GM23338 (cell line): ENCODE measurements at places on chromosomes 13 and 19.
A peak's percentile ranks its signal among the peaks of the same experiment; 100 is the strongest.

- DNase-seq = no peak
Observed at GRCh38 chr19:1287354-1288225, 1.9 kb downstream of the EFNA2 start.

DNA sequence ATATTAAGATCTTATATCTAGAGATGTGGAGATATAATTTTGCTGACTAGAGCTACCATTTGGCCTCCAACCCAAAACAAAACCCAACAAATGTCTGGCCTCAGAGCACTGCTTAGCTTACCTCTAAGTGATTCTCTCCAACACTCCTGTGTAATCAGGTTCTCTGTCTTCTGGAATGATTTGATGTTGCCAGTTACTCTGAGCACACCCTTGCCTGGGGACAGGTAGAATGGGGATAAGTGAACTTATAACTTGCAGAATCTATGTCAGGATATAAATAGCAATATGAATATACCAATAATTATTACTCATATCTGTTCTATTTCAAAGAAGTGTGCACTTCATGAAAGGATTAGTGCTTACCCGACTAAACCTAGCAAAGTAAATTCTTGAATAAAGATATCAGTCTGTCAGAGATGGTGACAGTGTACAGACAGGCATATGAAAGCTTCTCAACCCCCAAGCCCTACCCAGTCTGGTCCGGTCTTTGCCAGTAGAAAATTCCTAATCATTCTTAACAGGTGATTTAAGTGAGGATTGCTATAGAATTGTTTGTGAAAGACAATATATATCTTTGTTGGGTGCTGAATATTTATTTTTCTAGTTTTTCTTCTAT is 33.0 kb downstream of the ZAR1L start:
- DNase-seq = no peak

- DNase-seq = no peak
Observed at GRCh38 chr13:95388420-95389079, 87.3 kb upstream of the ABCC4 start.

- no peak for DNase-seq
Observed at GRCh38 chr19:10574462-10574861, 5.7 kb upstream of the CDKN2D start.

DNA sequence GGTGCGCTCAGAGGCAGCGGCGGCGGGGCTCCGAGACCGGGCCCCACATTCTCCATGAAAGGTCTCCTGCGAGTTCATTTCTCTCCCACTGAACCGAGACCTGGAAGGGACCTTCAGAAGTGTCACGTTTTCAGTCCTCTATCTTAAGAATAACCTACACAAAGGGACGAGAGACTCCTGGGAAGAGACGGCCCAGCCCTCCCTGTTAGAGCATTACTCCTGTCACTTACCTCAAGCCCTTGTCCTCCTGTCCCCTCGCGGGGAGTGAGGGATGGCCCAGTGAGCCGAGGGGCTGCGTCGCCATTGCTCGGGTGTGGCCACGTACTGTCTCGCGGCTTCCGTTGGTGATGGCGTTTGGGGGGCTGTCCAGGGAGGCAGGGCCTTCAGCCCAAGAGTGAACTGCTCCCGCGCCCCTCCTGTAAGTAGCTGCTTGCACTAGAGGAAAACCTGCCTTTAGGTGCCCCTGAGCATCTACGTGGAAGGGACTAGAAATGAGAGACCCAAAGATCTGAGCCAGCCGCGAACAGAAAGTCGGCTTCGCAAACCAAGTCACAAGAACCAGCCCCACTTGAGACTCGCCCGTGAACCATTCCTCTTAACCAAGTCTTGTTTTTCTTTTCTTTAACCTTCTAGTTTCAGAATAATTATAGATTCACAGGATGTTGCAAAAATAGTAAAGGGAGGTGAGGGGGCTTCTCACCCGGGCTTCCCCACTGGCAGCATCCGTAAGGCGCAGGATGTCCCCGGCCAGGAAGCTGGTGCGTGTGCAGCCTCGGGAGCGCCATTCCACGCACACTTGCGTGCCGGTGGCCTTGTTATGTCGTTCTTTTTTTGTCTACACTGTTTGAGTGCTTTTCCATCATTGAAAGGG is 21.1 kb upstream of the NDUFS7 start:
- DNase-seq = no peak

DNA sequence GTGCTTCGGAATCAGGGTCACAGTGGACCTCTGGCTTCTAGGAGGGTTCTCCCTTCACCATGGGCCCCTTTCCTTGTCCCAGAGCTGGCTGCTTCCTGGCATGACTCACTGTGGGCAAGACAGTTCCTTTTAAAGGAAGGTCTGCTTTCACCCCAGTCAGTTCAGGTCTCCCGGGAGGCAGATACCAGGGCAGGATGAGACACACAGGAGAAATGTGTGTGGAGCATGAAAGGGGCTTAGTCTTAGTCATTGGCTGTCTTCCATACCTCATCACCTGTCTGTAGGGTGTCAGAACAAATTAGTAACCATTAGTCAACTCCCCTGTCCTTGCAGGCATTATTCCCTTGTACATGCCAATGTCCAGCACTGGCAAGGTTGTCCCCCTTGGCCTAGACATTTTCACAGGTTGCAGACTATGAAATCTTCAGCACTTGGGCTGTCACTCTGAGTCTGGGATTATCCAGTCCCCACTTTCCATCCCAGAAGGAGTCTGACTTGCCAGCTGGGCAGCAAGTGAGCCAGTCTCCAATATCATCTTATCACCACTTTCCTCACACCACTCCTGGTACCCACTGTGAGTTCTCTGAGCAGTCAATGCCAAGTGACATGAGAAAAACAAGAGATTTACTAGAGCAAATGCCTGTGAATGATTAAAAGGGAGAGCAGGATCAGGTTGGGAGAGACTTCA is 76.8 kb upstream of the MEDAG start:
- DNase-seq = no peak

DNA sequence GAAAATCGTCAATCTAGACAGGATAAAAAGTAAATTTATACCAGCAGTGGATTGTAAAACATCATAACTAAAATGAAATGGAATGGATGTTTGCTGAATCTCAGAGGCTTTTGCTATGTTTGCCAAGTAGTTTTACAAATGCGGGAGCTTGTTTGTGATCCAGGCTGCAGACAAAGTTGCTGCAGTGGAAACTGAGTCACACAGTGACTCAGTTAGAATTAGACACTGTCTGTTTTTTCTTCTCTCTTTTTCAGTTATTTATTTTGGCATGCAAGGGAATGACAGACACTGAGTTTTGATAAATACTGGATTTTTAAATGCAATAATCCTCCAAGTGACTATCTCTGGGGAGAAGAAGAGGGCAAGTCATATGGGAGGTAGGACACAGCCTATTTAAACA is 4.6 kb upstream of the PNMA8A start:
- no peak for DNase-seq

DNA sequence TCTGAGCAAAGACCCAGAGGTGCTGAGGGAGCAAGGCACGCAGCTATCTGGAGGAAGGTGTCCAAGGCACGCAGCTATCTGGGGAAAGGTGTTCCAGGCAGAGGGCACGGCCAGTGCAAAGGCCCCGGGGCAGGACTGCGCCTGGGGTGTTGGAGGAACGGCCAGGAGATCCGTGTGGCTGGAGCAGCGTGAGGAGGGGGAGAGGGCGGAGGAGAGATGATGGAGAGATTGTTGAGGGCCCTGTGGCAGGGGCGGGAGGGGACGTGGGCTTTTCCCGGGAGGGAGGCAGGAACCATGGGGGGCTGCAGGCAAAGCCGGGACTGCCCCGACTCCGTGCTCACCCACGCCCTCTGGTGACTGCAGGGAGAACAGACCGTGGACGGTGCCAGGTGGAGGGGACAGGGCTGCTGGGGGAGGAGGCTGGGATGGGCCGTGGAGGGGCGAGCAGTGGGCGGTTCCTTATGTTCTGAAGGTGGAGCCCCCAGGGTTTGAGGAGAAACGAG is 13.3 kb upstream of the MISP start:
- DNase-seq = peak; percentile 87

DNA sequence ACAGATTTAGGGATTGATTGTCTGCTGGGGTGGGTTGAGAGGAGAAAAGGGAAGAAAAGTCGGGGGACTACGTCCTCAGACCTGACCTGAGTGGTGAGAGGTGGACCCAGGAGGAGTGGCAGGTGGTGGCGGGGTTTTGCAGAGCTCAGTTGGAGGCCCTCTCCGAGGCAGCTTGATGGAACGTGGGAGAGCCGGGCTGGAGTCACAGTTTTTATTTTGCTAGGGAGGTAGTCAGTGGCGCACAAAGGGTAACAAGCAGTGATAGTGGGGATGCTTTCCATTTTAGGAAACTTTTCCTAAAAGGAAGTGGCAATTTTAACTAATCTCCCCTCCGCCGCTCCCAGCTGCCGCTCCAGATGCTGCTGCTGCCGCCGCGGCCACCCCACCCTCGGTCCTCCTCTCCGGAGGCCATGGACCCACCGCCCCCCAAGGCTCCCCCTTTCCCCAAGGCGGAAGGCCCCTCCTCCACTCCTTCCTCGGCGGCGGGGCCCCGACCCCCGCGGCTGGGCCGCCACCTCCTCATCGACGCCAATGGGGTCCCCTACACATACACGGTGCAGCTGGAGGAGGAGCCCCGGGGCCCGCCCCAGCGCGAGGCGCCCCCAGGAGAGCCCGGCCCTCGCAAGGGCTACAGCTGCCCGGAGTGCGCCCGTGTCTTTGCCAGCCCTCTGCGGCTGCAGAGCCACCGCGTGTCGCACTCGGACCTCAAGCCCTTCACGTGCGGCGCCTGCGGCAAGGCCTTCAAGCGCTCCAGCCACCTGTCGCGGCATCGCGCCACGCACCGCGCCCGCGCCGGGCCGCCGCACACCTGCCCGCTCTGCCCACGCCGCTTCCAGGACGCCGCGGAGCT is 1.1 kb upstream of the ZNF581 start:
- DNase-seq = no peak

GRCh38 chr13:105670179-105670990 is 865.1 kb downstream of the EFNB2 start:
- DNase-seq = no peak

- no peak for DNase-seq
Observed at GRCh38 chr19:28422046-28422445, 790.9 kb downstream of the UQCRFS1 start.

GRCh38 chr13:40269086-40269485 is 397.4 kb downstream of the FOXO1 start:
- DNase-seq = no peak

- no peak for DNase-seq
Observed at GRCh38 chr13:109233293-109233692, 553.1 kb downstream of the IRS2 start.

GRCh38 chr13:59970847-59971246 is 192.9 kb downstream of the DIAPH3 start:
- peak; percentile 57 for DNase-seq

DNA sequence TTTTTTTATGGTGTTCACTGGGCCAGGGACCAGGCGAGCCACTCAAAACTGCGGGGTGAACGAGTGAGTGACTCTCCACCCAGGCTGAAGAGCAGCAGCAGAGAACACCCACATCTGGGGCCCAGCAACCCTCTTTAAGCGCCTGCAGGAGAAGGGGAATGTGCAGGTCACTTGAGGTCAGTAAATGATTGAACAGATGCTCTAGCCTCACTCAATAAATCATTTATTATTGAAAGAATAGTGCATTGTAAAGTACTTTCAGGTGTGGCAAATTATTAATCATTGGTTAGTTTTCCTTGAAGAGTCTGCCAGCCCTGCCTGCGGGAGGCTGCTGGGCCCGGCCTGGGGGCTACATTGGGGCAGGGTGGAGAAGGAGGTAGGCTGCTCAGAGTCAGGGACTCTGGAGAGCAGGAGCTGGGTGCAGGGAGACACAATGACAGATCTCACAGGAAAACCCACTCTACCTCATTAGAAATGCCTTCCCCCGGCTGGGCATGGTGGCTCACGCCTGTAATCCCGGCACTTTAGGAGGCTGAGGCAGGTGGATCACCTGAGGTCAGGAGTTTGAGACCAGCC is 42.5 kb downstream of the ABCC4 start:
- DNase-seq = no peak

GRCh38 chr19:42524943-42525342 is 3.3 kb downstream of the CEACAM1 start:
- no peak for DNase-seq

- DNase-seq = no peak
Observed at GRCh38 chr13:99225078-99225477, 24.4 kb downstream of the UBAC2 start.

- DNase-seq = no peak
Observed at GRCh38 chr19:56112313-56112709, 8.8 kb downstream of the ZNF787 start.

- no peak for DNase-seq
Observed at GRCh38 chr13:42547612-42548011, 26.3 kb upstream of the TNFSF11 start.

DNA sequence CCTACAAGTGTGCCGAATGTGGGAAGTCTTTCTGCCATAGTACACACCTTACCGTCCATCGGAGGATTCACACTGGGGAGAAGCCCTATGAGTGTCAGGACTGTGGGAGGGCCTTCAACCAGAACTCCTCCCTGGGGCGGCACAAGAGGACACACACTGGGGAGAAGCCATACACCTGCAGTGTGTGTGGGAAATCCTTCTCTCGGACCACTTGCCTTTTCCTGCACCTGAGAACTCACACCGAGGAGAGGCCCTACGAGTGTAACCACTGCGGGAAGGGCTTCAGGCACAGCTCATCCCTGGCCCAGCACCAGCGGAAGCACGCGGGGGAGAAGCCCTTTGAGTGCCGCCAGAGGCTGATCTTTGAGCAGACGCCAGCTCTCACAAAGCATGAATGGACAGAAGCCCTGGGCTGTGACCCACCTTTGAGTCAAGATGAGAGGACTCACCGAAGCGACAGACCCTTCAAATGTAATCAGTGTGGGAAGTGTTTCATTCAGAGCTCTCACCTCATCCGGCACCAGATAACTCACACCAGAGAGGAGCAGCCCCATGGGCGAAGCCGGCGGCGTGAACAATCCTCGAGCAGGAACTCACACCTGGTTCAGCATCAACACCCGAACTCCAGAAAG is 10.3 kb upstream of the ERVK3-1 start:
- no peak for DNase-seq

- DNase-seq = peak; percentile 81
Observed at GRCh38 chr19:40445780-40446262, 1.7 kb upstream of the SERTAD3 start.

- no peak for DNase-seq
Observed at GRCh38 chr19:6374711-6375410, 872 bp downstream of the PSPN start.

DNA sequence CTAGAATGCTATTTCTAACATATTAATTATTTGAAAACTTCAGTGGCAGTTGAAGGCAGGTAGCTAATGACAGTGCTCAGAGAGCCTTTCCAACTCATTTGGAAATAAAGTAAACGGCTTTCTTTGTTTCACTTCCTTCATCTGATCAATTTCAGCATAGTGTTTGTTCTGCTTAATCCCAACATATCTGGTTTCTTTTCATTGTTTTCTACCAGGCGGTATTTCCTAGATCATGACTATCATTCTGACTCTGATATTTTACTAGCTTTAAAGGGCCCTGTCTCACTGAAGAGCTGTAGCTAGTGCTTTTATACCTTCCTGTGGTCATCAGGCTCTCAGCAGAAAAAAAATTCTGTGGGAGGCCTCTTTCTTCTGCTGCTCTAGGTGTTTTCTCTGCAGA is 178.6 kb downstream of the RBM26 start:
- DNase-seq = no peak

GRCh38 chr13:38376546-38376945 is 26.9 kb downstream of the UFM1 start:
- no peak for DNase-seq

- DNase-seq = no peak
Observed at GRCh38 chr19:51576850-51577249, 5.8 kb downstream of the ZNF175 start.

GRCh38 chr13:49220856-49221589 is 885 bp downstream of the MLNR start:
- peak; percentile 57 for DNase-seq
